ENCODE measurements at places on chromosomes 3 and 15.

- peak; percentile 97 for DNase-seq
Measured at GRCh38 chr15:72231066-72231832, at the start of gene PKM. TSS of gene PKM (minus strand) at chr15:72231190. CDS start at chr15:72219097, 12,093 bp downstream.

DNA sequence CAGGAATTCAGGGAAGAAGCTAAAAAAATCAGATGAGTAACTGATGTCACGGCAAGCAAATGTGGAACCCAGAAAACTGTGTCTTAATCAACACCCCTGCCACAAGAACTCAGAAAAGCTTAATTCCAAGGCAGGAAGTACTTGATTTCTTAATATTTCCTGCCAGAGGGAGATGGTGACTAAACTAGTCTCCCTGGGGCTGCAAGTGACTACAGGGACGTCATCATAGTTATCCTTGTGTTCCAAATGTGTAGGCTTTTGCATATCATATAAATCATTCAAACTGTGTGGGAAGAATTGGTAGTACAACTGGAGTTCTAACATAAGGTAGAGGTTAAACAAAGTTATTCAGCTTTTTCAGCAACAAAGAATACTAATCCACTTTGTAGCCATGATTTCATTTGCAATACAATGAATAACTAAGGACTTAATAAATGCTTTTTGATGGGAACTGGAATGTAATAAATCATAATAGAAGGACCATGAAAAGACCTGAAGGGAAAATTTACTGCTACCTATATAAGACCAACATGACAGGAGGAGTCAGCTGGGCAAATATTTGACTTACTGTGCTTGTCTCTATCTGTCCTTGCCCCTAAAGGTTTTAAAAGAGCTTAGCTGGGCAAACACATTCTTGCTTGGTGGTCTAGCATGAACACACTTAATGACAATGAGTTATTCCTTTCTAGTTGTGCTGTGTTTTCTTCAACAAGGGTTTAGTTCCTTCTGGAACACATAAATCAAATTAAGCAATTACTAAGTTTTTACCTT is 76.0 kb upstream of the NECTIN3 start:
- peak; percentile 8 for DNase-seq

- DNase-seq: no peak
Measured at GRCh38 chr15:53208751-53209150, 418.6 kb upstream of the ONECUT1 start.

DNA sequence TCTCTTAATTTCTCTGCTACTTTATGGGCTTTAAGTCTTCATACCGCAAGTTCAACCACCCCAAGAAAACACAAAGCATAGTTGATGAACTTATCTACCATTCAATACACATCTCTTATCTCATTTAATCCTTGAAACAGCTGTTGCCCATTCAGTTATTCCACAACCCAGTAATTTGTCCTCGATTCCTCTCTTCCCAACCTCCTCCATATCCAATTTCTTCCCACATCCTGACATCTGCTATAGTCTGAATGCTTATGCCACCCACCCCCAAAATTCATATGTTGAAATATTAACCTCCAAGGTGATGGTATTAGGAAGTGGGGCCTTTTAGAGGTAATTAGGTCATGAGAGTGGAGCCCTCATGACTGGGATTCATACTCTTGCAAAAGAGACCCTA is 345.4 kb downstream of the ERC2 start:
- DNase-seq: no peak

GRCh38 chr15:40108061-40108854 is 421 bp downstream of the BMF start:
- no peak for DNase-seq

DNA sequence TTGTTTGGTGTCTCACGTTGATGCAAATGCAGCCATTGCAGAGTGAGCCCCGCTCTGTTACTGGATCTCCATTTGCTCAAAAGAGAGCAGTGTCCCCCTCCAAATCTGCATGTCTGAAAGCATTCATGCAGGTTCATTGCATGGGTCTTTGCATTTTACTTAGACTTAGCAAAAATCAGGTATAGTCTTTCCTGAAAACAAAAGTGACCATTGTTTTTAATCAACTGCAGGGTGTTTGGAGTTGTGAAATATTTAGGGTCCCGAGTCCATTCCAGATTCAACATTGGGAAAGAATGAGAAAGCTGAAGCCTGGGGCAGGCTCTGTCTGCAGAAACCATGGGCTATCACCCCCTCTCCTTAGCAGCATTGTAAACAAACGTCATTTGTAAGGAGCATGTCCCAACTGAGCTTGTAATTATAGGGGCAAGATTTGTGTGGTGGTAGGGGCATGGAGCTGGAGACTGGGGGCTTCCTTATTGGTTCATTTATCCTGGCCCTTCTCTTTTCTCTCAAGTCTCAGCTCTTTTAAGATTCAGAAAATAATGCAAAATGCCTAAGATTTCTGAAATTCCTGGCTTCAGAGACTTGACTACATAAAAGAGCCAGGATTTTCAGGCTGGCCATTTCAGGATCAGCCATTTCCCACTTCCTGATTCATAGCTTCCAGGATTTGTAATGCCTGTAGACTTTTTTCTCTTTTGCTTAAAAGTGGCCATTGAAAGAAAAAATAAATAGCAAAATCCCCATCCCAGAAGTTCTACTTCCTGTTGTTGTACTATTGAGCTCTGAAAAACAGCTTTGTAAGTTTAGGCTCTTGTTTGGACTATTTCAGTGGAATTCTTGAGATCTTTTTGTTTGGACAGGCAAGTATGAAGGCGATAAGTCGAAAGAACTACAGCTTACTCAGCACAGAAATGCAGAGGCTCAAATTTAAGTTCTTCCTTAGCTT is 23.0 kb downstream of the IGF1R start:
- DNase-seq: no peak

GRCh38 chr3:58287354-58287753 is 18.7 kb upstream of the RPP14 start:
- no peak for DNase-seq

DNA sequence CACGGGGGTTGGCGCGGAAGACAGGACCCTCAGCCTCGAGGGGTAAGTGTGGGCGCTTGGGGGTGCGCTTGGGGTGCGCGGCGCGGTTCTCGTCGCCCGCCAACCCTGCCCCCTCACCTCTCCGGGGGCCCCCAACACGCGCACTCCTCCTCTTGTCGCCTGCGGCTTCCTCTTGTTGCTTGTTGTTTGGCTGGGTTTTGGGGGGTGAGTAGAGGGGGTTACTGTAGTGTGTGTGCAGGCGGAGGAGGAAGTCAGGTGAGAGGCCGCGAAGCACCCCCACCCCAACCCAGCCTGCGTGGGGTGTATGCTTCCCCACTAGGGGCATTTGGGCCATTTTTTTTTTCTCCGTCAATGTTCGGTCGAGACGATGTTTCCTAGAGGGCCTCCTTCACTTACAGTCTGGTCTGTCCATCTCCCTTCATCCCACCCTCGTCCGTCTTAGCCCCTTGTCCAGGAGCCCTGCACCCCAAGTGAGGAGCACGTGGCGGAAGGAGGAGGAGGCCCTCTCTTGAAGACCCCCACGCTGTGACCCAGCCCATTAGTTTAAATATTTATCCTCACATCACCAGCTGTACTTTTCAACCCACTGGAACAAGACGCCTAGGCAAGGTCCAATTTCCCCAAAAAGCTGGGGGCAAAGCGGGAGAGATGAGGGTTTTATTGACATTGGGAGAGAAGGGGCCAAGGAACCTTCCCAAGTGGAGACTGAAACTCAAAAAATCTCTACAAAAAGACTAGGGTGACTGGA is 20.4 kb upstream of the SATB1 start:
- no peak for DNase-seq

- DNase-seq: peak; percentile 30
Measured at GRCh38 chr3:53845103-53845880, 927 bp downstream of the CHDH start.

DNA sequence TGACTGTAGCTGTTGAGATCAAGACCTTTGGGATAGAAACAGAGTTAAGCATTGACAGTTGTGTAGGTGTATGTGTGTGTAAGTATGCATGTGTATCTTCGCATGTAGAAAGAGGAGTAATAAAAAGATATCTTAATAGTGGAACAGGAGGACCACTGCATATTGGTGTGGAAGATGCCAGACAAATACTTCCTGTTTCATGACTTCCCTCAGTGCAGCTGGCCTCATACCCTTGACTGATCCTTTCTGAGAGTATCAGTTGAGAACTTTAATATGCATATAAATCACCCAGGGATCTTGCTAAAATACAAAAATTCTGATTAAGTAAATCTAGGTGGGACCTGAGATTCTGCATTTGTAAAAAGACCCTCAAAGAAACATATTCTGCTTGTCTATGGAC is 8.5 kb upstream of the ZBED2 start:
- DNase-seq: no peak

- DNase-seq: peak; percentile 94
Measured at GRCh38 chr15:84588053-84588874, 12.5 kb upstream of the ZSCAN2 start.

GRCh38 chr3:24046214-24046613 is 101.1 kb downstream of the NR1D2 start:
- DNase-seq: no peak

DNA sequence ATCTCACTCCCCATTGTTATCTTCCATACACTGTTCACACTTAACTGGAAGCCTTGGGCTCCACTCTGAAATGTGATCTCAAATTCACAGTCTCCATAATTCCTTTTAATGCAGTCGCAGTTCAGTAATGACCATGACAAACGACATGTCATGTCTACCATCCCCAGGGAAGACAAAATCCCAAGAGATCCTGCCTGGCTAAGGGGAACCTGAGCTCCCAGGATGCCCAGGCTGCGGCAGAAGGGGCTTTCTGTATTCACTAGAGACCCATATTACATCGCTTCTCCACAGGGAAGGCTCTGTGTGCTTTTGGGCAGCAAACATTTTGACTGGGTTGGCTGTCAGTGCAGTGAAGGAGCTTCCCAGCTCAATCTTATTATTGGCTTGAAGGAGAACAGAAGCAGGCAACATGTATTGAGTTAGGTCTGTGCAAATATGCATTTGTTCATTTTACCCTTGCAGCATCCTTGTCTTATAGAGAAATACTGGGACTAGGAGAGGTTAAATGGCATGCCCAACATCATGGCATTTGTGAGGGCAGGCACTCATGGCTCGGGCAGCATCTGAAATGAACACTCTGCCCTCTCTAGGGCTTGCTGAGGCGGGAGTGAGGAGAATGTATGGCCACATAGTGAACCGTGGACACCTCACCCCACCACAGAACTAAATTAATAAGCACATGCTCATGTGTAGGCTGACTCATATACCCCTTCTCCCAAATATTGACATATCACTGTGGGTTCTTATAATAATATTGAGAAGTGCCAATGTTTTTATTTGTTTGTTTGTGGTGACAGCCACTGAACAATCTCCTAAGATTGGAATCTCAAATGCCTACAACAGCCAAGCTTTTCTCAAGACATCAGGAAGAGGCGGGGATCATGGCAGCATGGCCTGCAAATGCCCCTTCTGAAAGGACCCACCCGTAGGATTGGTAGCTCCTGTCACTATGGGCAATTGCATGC is 141.6 kb upstream of the FOXB1 start:
- no peak for DNase-seq

DNA sequence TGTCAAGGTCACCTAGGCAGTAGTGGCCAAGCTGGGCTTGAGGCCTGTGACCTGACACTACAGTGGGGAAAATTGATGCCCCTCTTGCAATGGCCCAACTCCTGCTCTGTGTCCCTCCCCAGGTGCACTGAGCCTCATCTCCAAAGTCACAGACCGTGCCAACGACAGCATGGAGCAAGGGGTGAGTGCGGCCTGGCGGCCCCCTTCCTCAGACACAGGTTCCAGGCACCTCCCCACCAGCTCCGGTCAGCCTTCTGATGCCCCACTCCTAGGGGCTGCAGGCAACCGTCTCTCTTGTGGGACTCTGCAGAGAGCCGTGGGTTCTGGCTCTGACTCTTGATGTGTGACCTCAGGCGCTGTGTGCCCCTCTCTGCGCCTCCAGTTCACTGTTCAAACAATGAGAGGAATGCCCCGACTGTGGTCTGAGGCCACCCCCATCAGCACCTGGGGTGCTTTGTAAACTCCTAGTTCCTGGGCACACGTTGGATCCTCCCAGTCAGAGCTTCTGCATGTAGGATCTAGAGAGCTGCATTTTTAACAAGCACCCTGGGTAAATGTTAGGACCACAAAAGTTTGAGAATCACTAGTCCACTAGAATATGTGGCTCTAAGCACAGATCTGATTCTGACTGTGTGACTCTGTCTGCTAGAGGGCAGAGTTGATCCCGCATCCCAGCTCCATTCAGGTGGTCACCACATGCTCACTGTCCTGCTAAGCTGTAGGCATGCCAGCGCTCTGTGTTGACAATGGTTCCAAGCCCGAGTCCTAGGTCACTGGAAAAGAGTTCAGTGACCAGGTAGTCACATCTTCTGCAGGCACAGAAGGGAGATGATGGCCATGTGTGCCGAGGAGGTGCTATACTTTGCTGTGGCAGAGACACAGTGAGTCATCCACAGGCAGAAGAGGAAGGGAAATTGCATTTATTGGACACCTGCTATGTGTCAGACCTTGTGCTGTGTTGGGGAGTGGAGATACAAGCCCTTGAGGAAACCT is 46.2 kb upstream of the NR2C2 start:
- no peak for DNase-seq
